Activated T-cell treated with anti-CD3 and anti-CD28 coated beads for 1 hour (primary cell): ENCODE measurements at places on chromosomes 13 and 19.

DNA sequence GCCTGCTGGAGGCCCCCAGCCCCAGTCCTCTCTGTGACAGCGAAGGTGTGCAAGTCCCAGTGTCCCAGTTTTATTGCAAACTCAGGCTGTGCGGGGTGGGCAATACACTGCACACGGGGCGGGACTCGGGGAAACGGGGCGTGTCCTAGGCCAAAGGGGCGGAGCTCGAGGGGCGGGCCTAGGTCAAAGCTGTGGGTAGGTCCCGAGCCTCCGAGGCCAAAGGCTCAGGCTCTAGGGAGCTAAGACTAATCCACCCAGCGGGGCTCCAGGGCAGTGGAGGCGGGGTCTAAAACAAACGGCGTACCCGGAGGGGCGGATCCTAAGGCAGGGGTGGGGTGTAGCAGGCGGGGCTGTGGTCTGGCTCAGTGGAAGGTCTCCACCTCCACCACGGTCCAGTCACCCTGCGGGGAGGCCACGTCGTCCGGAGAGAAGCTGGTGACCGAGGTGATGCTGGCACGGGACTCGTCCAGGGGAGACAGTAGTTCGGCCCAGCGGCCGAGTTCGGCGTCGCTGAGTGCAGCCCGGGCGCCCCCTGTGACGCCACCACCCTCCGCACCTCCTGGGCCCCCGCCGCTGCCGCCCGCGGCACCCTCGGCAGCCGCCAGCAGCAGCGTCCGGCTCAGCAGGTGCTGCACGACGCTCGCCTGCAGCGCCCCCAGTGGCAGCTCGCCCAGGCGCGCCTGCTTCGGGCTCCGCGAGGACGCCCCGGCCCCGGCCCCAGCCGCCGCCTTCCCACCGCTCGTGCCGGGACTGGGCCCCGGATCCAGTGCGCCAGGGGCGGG lies 5.3 kb downstream of the PRR36 start:
- DNase-seq = peak; percentile 69

- DNase-seq = no peak
Measured at GRCh38 chr19:36686365-36687213, 823 bp upstream of the ZNF567 start.

GRCh38 chr19:43320546-43320945 lies 32.9 kb upstream of the CD177 start:
- no peak for DNase-seq

GRCh38 chr13:106987427-106987785 lies 419.5 kb upstream of the ARGLU1 start:
- DNase-seq = no peak

- DNase-seq = no peak
Measured at GRCh38 chr13:51035978-51036377, 75.1 kb downstream of the C13orf42 start.

GRCh38 chr13:44133626-44134025 lies 240.0 kb upstream of the SERP2 start:
- no peak for DNase-seq

DNA sequence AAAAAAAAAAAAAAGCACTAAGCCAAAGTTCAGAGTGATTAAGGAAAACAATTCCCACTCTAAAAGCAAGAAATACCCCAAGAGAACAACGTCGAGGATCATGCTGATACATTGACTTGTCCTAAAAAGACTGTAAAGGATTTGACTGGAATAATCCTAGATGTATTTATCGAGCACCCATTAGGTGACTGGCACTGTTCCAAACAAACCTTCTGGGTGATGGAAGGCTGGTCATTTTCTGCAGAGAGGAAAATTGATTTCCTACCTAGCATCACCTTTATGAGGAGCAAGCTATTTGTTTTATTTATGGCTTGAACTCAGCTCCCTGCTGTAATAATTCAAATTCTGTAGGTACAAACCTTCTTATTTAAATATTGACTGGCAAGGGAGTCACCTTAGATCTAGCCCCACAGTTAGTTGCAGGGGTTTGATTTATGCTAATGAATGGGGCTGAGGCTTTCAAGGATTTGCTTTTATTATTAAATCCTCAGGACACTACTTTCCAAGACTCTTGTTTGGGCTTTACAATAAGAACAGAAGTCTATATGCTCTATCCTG lies 471.0 kb downstream of the OLFM4 start:
- DNase-seq = no peak

DNA sequence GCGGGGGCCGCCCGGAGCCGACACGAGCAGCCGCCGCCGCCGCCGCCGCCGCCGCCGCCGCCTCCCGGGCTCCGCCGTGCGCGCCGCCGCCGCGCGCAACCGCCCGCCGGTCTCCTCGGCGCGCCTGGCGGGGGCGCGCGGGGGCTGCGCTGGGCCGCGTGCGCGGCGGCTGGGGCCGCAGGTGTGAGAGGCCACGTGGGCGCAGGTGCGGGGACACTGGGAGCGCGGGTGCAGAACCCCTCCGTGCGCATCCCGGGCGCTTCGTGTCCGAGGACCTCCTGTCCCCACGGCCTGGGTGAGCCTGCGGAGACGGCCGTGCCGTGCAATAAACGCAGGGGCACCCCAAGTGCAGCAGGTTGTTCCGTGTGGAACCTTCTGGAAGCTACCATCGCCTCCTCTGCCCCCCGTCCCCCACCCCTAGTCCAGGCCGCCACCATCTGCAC lies at the start of gene LINGO3:
Gene LINGO3, minus strand, starts transcription at position 41 of the 443 bp plus-strand sequence. CDS start 16,378 bp downstream, outside the sequence.
- no peak for DNase-seq

GRCh38 chr13:112885782-112886268 lies 83.2 kb upstream of the MCF2L start:
- DNase-seq = no peak

GRCh38 chr19:40717880-40718773 lies 1.2 kb downstream of the ITPKC start:
- no peak for DNase-seq

DNA sequence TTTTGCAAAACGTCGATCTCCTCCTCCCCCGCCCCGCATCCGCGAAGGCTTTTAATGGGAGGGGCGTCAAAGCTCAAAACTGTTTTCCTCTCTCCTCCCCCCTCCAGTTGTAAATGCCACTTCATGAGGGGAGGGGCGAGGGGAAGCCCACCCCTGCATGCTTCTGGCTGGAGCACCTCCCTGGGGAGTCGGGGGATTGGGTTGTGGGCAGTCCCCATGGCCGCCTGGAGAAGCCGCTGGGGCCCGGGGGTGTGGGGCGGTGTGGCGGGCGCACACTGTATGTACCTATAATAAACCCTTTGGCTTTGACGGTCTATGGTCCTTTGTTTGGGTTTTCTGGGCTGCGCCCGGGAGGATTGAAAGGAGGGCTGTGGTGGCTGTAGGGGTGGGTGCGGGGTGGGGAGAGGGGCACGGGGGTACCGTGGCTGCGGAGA lies 505 bp upstream of the SHKBP1 start:
- no peak for DNase-seq

DNA sequence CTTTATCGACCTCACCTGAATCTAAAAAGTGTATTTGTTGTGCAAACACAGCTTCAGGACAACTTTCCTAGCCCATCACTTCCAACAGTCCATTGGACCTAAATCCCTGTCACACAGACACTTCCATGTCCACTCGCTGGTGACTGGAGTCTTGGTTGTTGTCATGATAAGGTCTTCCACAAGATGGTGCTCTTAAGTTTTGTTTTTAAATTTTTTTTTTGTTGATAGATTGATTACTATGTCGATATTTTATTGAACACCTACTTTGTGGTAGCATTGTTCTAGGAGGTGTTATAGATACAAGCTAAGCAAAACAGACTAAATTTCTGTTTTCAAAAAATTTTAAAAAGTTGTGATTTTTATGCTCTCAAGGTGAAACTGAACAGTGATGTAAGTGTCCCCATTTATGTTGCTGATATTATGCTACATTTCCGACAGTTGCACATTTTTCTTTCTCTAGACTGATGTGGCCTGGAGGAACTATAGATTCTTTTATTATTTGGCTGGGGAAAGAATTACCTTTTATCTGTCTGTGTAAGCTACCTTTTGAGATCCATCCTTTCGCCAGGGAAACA lies 8.1 kb upstream of the ERICH6B start:
- no peak for DNase-seq

- DNase-seq = no peak
Measured at GRCh38 chr13:76231522-76232167, 595.5 kb downstream of the LMO7 start.

DNA sequence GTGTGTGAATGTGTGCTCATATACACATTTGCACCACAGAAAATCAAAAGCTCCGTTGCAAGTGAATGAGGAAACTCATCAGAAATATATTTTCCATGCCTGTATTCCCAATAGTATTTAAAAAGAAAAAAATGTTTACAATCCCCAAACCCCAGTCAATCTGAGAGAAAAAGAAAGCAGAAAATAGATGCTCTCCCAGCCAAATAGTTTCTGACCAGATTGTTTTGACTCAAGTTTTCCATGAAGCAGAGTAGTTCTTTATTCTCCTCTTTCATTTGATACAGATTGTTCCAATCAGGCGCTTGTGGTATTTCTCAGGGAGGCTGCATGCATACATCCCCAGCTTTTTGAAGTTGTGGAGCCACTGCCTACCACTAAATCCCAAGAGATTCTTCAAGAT lies 110.6 kb downstream of the STARD13 start:
- no peak for DNase-seq

DNA sequence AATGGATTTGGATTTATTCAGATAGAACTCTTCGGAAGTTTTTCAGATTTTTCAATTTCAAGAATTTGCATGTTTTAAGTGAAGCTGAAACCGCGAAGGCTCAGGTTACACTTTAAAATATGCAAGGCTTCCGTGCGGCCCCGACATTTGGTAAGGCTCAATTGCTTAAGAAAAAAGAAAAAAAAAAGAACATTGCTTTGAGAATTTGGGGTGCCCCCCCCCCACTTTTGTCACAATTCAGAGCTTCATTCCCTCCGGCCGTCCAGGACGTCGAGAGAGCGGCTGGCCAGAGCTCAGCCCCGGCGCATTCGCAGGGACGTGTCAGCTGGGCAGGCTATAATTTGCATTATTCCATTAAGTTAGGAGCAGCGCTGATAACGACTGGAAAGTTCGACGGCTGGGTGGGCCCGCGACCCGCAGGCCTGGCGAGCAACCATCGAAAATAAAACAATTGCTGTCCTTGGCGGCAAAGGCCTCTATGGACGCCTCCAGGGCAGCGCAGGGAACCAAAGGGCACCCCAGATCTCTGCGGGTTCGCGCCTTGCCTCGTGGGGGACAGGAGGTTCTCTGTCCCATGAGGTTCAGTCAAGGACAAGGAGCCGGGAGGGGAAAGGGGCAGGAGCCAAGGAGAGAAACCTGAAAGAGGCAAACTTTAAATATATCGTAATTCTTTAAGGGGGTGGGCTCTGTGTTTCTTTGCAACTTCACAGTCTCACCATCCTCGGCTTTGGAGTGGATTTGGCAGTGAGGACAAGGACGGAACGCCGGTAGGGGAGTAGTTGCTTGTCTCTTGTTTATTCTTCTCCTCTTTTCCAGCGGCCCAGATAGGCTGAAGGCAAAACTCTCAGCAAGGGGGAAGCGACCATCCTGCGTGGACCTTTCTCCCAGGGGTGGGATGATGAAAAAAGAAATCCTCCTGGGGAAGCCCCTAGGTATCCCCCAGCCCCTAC lies 7.0 kb downstream of the SOX21 start:
- DNase-seq = no peak

DNA sequence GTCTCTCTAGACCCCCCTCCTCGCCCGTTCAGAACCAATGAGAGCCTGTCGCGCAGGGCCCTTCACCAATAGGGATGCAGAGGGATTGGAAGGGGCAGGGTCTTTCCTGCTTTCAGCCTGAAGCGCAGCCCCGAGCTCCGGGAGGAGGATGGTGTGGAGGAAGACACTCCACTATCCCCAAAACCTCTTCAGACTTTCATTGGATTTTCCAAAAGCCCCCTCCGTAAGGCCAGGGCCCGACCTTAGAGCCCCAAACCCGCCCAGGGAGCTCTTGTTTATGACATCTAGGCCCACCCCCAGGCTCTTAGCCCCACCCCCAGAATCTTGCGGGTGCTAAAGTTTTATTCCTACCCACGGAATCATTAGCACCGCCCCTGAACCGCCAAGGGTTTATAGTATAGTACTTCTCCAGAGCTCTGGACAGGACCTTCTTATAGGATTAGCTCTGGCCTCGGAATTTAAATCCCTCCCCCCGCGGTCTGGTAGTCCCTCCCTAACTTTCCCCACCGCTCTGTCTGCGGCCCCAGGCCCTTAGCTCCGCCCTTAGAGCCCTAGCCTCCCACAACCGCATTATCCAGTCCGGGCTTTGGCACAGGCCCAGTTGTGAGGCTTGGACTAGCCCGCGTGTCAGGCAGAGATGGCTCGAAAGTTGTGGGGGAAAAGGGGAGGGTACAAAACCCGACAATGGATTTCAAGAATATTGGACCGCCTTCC lies 6.6 kb upstream of the EML2 start:
- DNase-seq = peak; percentile 58

- DNase-seq = no peak
Measured at GRCh38 chr19:16198370-16198651, 600 bp downstream of the AP1M1 start.

GRCh38 chr13:73970421-73971055 lies 163.7 kb downstream of the KLF12 start:
- DNase-seq = no peak

DNA sequence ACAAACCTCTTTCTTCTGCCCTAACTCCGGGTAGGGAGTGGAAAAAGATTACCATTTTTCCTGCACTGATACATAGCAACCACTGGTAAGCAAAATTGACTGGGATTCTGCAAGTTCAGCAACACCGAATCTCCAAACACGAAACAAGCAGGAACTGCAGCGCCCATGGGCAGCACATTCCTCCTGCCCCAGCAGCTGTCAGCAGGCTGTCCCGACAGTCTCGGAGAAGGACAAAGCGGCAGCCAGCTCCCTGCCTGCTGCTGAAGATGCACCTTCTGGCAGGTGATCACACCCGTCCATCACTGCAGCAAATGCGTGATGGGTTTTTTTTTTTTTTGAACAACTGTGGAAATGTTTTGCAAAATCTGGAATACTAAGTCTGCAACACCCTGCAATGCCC lies 6.7 kb downstream of the TMTC4 start:
- no peak for DNase-seq

DNA sequence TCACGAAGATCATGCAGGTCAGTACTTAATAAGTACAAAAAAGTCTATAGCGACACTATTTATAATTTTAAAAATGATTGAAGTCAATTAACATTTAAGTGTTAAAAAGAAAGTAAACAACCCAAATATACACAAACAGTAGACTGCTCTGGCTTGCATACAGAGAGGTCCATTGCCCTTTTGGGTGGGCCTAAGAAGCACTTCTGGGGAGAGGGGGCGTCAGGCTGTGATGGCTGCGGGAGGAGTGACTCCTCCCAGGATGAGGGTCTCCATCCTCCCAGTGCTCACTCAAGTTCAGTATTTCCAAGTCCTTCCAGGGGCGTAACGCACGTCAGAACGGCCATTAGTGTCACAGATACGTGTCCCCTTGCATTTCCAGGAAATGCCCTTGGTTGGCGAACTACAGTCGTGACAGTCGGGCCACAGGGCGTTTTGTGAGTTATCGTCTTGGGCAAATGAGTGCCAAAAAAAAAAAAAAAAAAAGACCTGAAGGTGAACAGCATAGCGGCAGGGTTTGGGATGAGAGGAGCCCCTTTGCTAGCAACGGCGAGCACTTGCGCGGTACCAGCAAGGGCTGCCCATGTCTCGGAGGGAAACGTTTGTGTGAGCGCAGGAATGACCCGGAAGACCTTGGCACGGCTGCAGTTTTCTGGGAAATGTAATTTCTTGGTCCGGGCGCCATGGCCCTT lies at the start of gene SCGB2B2:
Gene SCGB2B2, minus strand, starts transcription at position 463 of the 689 bp plus-strand sequence. CDS start 82,596 bp downstream, outside the sequence.
- no peak for DNase-seq

GRCh38 chr19:51361239-51361638 lies 4.9 kb downstream of the ETFB start:
- no peak for DNase-seq

GRCh38 chr13:30731361-30732045 lies 3.8 kb upstream of the ALOX5AP start:
- DNase-seq = no peak
